CD4-positive, alpha-beta T cell treated with Interleukin-17A for 4 hours (primary cell): ENCODE measurements at places on chromosomes 16 and 17.

GRCh38 chr16:29737713-29738112 is 8.1 kb downstream of the C16orf54 start:
- no peak for DNase-seq

GRCh38 chr17:40621578-40621977 is 26.0 kb downstream of the SMARCE1 start:
- DNase-seq = no peak

GRCh38 chr17:57463103-57463885 is 207.0 kb downstream of the MSI2 start:
- peak; percentile 21 for DNase-seq

- no peak for DNase-seq
Observed at GRCh38 chr16:70689035-70689969, 3.4 kb upstream of the MTSS2 start.

DNA sequence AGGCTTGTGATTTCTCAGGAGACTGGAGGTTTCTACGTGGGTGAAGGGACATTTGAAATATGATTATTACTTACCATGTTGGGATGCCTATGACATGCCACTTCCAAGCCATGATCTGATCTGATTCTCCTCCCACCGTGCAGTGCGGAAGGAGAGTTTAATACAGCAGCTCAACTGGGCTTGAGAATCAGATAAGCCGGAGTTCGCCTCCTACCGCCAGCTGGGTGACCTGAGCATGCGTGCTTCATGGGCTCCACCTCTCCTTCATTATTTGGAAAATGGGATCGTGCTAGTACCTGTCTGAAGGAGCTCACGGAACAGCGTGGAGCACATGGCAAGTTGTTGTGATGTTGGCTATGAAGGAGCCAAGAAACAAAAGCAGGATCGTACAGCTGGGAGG is 12.4 kb upstream of the TIMP2 start:
- DNase-seq = no peak

GRCh38 chr17:42441371-42442195 is 17.1 kb upstream of the ATP6V0A1 start:
- no peak for DNase-seq

DNA sequence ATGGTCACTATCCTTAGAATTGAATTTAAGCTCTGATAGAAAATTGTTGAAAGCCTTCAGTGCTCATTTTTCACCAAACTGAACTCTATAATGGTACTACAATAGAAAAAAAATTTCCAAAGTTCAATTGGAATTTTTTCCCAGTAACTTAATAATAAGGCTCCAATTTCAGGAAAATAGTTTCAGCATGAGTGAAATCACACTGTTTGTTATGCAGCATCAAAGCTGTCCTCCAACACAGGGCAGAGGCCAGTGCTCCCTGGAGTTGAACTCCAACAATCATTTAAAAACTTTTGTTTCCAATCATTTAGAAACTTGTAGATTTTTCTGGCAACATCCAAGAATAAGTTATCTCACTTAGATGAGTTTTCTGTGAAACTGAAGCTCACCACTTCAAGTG is 103.1 kb upstream of the HSBP1 start:
- no peak for DNase-seq

- DNase-seq = peak; percentile 43
Observed at GRCh38 chr16:56600398-56600999, 7.9 kb upstream of the MT2A start.

DNA sequence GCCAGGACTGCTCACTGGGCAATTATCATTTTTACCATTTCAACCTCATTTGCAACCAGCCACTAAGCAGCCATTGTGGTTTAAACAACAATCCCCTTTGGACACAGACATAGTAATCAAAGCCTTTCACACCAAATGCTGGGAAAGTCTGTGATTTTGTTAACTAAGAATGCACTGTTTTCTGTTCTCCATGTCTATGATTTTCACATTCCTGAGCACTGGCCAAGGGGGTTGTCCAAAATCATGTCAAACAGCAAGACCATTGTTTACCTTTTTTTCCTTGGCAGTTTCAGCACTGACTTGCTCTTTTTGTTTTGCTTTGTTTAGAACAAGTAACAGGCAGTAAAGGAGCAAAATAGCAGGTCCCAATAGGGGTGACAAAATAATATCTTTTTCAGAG is 106.3 kb upstream of the SIAH1 start:
- DNase-seq = no peak

- no peak for DNase-seq
Observed at GRCh38 chr17:57316361-57316760, 60.0 kb downstream of the MSI2 start.

- no peak for DNase-seq
Observed at GRCh38 chr16:79320956-79321355, 279.6 kb downstream of the MAF start.

GRCh38 chr17:71460943-71461342 is 659.9 kb upstream of the SOX9 start:
- DNase-seq = no peak

GRCh38 chr16:89155851-89156739 is 15.5 kb upstream of the CDH15 start:
- no peak for DNase-seq

GRCh38 chr16:50613281-50613963 is 65.2 kb downstream of the NKD1 start:
- DNase-seq = no peak

- peak; percentile 65 for DNase-seq
Observed at GRCh38 chr17:39225959-39226683, 376 bp upstream of the STAC2 start.

DNA sequence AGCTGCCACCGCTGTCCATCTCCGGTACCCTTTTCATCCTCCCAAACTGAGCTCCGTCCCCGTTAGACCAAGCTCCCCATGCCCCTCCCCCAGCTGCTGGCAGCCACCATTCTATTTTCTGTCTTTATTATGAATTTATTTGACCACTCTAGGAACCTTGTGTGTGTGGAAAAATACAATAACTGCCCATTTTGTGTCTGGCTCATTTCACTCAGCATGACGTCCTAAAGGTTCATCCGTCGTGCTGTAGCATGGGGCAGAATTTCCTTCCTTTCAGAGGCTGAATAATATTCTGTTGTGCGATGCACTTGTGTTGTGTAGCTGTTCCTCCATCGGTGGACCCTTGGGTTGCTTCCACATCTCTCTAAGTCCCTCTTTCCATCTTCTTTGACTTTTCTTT is 263.1 kb downstream of the SEC14L1 start:
- DNase-seq = no peak

DNA sequence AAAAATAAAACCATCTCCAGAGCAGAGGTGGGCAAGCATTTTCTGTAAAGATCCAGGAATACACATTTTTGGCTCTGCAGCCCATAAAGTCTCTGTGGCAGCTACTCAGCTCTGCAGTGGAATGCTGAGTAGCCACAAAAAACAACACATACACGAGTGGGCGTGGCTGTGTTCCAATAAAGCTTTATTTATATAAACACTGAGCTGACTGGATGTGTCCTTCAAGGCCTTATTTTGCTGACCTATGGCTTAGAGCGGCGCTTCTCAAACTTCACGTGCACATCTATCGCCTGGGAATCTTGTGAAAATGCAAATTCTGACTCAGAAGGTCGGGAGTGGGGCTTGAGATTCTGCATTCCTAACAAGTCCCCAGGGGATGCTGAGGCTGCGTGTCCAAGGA is 39.7 kb downstream of the XYLT1 start:
- no peak for DNase-seq

DNA sequence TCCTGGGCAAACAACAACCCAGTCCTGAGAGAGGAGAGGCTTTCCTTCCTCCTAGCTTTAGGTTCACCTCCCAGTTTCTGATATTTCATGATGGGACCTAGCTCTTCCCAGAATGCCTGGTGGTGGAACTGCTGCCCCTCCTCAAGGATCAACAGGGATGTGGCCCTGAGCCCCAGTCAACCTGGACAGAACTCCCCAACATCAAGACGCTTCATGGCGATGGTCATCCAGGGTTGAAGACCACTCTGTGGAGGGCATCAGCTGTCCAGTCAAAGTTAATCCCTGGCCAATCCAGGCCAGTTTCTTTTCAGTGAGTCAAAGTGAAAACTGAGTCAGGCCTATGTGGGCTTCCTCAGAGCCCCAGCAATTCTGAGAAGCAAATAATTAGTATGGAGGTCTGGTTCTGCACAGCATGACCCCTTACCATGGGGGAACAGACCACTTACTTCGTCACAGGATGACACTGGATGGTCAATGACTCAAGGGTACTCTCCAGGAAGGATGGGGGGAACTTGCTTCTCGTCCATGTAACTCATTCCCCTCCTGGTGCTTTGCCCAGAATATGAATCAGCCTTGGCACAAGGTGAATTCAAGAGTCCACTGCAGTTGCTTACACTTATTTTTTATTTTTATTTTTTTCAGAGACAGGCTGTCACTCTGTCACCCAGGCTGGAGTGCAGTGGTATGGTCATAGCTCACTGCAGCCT is 14.7 kb upstream of the XYLT2 start:
- DNase-seq = no peak

GRCh38 chr17:51036084-51036483 is 84.6 kb downstream of the SPAG9 start:
- no peak for DNase-seq

GRCh38 chr17:76246080-76247066 is 6.1 kb upstream of the RNF157 start:
- DNase-seq = peak; percentile 63

DNA sequence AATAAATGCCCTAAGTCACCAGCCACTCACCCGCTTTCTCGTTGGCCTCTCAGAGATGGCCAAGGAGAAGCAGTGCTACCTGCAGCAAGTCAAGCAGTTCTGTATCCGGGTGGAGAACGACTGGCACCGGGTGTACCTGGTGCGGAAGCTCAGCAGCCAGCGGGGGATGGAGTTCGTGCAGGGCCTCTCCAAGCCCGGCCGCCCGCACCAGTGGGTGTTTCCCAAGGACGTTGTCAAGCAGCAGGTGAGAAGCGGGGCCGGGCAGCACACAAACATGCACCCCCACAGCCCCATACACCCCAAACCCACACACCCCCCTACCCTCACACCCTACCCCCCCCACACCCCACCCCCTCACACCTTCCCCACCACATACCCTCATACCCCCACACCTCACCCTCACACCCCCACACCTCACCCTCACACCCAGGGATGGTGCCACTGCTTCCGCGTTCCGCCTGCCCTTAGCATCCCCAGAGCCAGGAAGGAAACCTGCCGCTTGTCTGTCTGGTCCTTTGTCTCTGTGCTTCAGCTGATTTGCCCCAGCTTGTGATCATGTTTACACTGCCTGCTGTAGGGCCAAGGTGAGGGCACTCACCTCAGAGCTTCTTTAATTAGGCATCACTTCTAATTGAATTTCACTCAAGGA is 41.9 kb upstream of the ENDOV start:
- DNase-seq = no peak

- DNase-seq = no peak
Observed at GRCh38 chr16:51427085-51427484, 276.0 kb upstream of the SALL1 start.

DNA sequence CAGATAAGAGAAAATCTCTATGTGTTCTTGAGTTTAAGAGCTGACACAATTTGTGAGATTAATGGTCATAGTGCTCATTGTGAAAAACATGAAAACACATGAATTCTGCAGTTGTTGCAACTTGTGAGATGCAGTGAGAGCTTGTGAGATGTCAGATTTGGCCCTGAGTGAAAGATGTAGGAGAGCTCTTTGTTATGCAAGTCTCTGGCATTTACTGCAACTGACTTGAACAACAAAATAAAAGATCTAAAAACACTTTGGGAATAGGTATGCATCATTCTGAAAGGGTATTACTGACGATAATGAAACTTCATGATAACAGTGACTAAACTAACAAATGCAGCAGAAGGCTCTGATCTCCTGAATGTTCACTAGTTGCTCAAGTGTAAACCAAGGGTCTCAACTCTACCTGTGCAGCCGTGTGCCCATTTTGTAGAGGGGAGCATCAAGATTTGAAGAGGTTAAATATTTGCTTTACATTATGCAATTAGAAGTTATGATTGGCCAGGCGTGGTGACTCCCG is 50.8 kb upstream of the SMIM36 start:
- DNase-seq = no peak

- DNase-seq = no peak
Observed at GRCh38 chr16:51888534-51888933, 658.4 kb downstream of the TOX3 start.

DNA sequence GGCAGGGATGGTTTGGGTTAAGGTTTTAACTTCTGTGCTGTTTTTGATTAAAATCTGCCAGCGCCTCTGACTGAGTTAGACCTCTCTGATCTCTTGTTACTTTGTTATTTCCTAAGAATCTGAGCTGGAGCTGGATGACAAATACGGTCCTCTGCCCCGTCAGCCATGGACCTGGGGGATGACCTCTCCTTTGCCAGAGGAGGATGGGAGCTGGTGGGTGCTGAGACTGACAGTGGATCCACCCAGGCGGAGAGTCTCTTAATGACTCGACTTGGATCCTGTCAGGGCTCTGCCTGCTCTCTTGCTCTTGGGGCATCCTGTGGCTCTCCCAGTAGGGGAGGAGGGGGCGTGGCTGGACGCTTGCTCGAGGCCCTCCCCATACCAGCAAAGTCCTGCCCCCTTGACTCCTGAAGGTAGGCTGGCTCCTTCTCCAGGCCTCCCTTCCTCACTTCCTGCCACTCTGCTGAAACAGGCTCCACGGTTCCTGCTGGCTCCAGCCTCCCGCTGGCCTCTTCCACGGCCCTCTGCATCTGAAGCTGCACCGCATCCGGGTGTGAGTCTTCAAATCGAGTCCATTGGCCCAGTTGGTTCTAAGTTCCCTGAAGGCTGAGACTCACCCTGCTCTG is 24.8 kb upstream of the MAP3K14 start:
- no peak for DNase-seq

- DNase-seq = no peak
Observed at GRCh38 chr16:79402356-79402755, 198.2 kb downstream of the MAF start.

GRCh38 chr16:4976079-4976478 is 17.9 kb downstream of the SEC14L5 start:
- DNase-seq = no peak

GRCh38 chr17:8861495-8862181 is 5.8 kb downstream of the PIK3R6 start:
- no peak for DNase-seq

GRCh38 chr17:3039736-3040135 is 23.7 kb downstream of the OR1D5 start:
- no peak for DNase-seq

DNA sequence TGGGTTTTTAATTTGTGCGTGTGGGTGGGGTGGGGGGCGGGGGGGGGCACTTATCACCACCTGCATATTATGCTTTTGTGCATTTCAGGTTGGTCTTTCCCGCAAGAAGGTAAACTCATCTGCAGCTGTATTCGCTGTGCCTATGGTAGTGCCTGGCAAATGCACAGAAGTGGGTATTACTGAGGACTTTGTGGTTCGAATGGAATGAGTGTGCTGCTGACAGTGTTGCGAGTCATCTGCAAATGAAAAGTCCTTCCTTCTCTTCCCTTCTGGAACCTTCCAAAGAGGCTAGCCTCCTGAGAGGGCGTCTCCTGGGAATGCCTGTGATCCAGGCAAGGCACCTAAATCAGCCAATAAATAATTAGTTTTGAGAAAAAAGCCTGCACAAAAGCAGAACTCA is 532.9 kb downstream of the MAF start:
- DNase-seq = no peak

- no peak for DNase-seq
Observed at GRCh38 chr17:78353834-78354233, 6.0 kb downstream of the SOCS3 start.

GRCh38 chr17:49239963-49240362 is 9.4 kb upstream of the PHOSPHO1 start:
- no peak for DNase-seq

- DNase-seq = no peak
Observed at GRCh38 chr16:78684030-78684611, 584.7 kb downstream of the WWOX start.
